ENCODE measurements at places on chromosomes 12 and 14.

- DNase-seq: no peak
These were observed 90.4 kb upstream of the TMCC3 start for GRCh38 chr12:94740601-94741362.

DNA sequence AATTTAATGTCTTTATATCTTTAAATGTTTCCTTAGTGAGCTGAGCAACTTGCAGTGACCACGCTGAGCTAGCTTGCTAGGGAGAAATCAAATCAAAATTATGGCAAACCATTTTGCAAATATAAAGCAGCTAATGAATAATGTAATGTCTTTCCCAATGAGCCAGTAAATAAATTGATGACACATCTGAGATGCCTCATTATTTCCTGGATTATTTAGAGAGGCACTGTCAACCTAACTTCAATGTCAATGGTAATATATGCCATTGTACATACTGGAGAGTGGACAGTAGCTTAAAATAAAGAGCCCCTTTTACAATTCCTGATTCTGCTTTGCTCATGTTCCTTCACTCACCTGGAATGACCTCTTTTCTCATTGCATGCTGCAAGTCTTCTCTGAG, 182.6 kb downstream of the PHLDA1 start:
- no peak for DNase-seq

DNA sequence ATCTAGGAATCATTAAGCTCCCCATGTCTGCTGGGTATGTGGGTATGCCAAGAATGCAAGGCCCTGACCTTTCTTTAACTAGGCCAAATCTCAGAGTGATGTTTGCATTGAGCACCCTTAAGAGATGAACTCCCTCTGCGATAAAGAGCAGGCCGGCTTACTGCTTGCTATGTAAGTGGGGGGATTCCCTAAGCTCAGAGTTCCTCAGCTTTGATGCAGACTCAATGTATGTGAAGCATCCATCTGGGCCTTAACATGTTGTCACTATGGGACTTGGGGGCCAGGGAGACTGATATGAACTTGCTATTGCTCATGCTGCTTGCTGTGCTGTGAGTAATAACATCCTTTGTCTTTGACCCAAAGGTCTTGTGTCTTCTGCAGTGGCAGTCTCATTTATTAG, 149.7 kb downstream of the C12orf75 start:
- DNase-seq: no peak

DNA sequence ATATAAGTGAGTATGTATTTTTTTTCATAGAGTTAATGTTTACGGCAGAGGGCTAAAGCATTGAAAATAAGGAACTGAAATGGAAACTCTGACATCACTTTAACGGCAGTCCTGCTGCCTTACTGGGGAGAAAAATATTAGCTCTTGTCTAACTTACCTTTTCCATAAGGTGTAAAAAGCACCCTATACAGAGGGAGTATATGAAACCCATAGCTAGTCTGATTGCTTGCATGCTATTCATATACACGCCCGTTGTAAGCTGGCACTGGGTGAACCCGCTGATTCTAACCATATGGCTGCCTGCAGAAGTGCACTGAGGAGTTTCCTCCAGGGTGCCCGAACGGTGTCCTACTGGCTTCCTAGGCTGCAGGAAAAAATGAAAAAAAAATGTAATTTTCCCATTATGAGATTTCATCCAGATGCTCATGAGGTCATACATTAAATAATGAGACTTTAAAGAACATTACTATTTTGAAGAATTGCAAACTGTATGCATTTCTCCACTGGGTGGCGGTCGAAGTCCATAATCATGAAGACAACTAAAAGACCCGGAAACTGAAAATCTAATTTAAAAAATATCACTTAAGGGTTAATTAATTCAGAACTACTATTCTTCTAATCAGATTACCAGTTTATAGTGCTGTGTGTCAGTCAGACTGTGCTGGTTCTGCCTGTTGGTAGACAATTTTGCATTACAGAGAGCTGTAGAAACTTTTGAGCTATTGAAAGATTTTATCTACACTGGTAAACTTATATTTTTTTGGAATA, 144.7 kb downstream of the ALX1 start:
- DNase-seq: no peak

DNA sequence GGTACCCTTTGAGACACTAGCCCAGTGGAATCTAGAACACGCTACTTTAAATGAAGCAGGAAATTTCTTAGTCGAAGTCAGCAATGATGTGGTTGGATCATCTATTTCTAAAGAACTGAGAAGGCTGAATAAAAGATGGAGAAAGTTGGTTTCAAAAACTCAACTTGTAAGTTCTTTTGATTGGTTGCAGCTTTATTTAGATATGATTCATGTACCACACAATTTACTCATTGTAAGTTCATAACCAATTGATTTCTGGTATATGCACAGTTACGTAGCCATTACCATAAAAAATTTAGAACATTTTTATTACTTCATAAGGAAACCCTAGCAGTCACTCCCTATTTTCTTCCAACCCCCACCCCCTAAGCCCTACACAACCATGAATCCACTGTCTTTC, 129.8 kb downstream of the SYNE2 start:
- DNase-seq: no peak

GRCh38 chr14:30551460-30551859, 7.5 kb upstream of the G2E3 start:
- peak; percentile 70 for DNase-seq

- DNase-seq: no peak
These were observed 56.1 kb downstream of the EMP1 start for GRCh38 chr12:13252616-13253015.

DNA sequence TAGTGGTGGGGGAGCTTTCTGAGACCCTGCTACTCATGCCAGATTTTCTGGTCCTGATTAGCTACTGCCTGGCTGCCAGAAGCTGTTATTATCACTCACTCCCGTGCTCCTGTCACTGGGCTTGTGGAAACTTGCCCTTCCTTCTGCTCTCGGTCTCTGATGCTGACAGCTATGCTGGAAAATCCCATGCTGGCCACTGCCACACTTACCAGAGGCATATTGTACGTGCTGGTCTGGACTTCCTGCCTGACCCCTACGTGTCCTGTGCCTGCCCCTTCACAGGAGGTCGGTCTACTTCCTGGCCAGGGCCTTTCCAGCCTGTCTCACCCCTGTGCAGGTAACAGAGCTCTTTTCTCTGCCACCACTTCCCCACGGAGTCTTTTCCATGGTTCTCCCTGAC, 149.4 kb upstream of the PLEKHG7 start:
- DNase-seq: no peak

- DNase-seq: no peak
These were observed 201.1 kb downstream of the MED13L start for GRCh38 chr12:116076399-116076798.

- no peak for DNase-seq
These were observed 2.3 kb downstream of the CCND2 start for GRCh38 chr12:4275870-4276301.

GRCh38 chr12:52396656-52397055, 9.5 kb downstream of the KRT82 start:
- no peak for DNase-seq

DNA sequence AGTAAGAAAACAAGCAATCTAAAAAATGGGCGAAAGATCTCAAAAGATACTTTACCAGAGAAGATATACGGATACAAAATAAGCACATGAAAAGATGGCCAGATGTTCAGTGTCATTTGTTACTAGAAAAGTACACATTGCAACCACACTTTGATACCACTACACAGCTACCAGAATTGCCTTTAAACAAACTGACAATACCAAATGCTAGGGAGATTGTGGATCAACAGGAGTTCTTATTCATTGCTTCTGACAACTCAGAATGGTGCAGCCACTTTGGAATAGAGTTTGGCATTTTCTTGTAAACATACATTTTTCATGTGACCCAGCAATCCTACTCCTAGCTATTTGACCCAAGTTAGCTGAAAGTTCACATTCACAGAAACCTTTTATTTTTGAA, 136.3 kb downstream of the FUT8 start:
- DNase-seq: no peak

- no peak for DNase-seq
These were observed 15.6 kb downstream of the TTC6 start for GRCh38 chr14:37610945-37611523.

GRCh38 chr12:56635806-56636674, 5.9 kb upstream of the BAZ2A start:
- DNase-seq: peak; percentile 41

DNA sequence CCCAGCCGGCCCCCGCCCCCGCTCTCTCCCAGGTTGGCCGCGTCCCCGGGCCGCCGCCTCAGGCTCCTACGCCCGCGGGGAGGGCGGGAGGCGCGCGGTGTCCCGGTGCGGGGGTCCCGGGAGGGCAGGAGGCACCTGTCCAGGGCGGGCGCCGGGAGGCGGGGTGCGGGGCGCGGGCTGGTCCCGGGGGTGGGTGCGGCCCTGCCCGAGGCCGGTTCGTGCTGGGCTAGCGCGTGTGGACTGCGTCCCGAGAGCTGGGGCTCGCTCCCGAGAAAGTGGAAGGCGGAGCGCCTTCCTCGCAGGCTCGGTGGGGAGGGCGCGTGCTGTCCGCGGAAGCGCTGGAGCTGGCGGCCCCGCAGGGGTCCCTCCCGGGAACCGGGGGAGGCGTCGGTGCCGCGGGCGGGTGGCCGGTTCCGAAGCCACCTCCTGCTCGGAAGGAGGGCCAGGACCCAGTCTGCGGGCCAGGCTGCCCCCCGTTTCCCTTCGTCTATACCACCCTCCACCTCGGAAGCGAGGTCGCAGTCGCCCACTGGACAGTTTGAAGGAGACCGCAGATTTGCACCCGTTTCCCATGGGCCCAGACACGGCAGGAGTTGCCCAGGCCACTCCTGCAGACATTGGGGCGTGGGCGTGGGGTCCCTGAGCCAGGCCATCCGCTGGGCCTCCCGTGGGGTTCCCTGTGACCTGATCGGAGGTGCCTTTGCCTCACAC, 636 bp downstream of the ZFYVE21 start:
- no peak for DNase-seq

DNA sequence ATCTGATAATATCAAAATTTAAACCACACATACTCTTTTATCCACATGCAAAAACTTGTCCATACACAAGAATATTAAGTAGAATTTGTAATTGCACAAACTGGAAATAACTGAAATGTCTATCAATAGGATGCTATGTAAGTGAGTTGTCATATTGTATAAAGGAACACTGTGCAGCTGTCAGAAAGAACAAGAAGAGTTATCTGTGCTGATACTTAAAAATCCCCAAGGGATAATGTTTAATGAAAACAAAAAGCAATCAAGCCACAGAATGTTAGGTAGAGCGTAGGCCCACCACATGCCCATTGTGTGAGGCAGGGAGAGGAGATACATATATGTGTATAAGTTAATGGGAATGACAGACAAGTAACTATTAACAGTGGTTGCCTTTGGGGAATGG, 25.9 kb upstream of the HIGD1C start:
- DNase-seq: no peak

DNA sequence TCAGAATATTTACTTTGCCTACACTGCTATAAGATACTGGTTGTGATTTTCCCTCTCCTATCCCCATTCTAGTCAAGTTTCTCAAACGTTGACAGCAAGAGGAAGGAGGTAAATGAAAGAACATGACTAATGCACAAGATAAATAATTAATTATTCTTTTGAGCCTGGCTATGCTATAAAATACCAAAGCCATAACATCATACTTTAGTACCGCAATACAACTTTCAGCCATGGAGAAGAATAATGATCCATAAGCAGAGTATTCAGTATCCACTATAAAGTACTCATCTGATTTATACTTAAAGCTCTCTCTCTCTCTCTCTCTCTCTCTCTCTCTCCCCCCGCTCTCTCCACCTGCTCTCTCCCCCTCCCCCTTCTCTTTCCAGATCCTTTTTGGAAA, 41.3 kb downstream of the TDG start:
- no peak for DNase-seq

- no peak for DNase-seq
These were observed 112.2 kb upstream of the TMTC1 start for GRCh38 chr12:29895966-29896365.

GRCh38 chr14:56630707-56631106, 51.1 kb downstream of the TMEM260 start:
- DNase-seq: no peak

- no peak for DNase-seq
These were observed 474.0 kb downstream of the ZFP36L1 start for GRCh38 chr14:68318828-68319227.

GRCh38 chr12:93098077-93098476, 169.0 kb upstream of the EEA1 start:
- DNase-seq: no peak

DNA sequence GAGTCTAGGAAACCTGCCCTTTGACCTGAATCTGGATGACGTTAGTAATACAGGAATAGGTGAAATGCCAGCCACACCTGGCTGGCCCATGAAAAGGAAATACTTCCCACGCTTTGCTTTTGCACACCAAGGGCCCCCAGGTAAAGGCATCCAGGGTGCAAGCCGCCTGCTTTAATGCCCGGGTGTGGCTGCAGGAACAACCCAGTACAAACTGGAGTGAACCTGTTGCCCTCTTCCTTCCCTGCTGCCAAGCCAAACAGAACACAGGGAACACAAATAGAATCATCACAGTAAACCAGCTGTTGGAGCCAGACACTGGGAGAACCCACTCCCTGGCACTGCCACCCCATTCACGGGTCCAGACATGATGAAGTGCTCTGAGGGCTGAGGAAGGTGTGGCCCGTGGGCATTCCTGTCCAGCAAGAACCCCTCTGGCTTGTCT, 24.2 kb upstream of the FOS start:
- DNase-seq: no peak

- no peak for DNase-seq
These were observed 178.1 kb downstream of the ACSS3 start for GRCh38 chr12:81255947-81256346.

- DNase-seq: no peak
These were observed 10.0 kb upstream of the IL26 start for GRCh38 chr12:68235576-68235975.

DNA sequence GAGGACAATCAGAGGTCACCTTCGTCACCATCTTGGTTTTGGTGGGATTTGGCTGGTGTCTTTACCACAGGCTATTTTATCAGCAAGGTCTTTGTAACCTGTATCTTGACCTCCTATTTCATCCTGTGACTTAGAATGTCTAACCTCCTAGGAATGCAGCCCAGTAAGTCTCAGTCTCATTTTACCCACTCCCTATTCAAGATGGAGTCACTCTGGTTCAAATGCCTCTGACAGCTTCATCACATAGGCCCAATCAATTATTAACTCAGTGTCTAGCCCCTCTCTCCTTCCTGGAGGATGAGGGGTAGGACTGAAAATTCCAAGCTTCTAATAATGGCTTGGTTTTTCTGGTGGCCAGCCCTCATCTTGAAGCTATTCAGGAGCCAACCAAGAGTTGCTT, 111.4 kb upstream of the NAP1L1 start:
- DNase-seq: no peak

- DNase-seq: no peak
These were observed 6.8 kb downstream of the RIN3 start for GRCh38 chr14:92520102-92521057.

- no peak for DNase-seq
These were observed 24.2 kb downstream of the CRACR2A start for GRCh38 chr12:3728686-3729085.

- no peak for DNase-seq
These were observed 154.0 kb downstream of the ITPR2 start for GRCh38 chr12:26678697-26679660.

GRCh38 chr12:119302451-119303080, 32.0 kb upstream of the CCDC60 start:
- no peak for DNase-seq

- no peak for DNase-seq
These were observed 154.4 kb downstream of the CALM1 start for GRCh38 chr14:90551070-90551704.

All from NCI-H1417 treated with DMSO at 0.1 percent for 48 hours (cell line).